ENCODE measurements at places on chromosomes 11 and 22.

DNA sequence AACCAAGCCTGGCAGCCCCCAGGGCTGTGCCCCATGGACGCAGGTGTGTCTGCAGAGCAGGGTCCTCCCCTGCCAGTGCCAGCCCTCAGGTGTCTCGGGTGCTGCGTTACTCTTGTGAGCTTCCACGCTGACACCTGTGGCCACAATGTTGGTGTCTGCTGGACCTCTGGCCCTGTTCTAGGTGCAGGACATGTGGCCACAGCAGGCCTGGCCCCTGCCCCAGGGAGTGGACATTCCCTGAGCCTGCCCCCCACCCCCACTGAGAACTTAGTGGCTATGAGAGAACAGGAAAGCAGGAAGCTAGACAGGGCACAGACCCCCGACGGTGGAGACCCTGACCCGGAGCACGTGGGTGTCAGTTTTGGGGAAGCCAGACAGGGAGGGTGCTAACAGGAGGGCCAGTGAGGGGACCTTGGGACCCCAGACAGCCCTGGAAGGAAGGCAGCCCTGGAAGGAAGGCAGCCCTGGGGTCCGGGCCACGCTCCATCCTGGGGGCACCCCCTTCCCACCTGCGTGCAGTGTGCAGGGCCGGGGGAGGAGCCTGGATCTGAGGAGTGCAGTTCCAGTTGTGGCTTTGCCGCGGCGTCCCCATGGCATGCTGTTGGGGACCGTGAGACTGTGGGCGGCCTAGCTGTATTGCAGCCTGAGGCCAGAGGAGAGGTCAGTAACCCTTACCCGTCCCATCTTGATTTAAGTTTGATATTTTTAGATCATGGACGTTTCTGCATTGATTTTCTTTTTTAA, 43.9 kb upstream of the PPARA start:
- DNase-seq = no peak

DNA sequence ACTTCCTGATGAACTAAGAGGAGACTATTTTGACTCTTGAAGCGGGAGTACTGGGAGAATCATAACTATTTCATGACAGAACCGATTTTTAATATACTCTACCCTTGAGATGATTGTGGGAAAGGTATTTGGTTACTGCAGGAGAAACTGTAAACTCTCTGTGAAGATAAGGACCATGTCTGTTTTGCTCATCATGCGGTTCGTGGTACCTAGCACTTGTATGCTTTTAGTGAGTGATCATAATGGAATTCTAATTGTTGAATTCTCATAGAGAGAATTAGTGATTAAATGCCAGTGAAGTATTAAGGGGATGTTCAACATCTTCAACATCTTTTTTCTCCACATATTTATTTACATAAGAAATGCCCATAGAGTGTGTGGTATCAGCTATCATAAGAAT, 11.4 kb downstream of the AASDHPPT start:
- DNase-seq = no peak

DNA sequence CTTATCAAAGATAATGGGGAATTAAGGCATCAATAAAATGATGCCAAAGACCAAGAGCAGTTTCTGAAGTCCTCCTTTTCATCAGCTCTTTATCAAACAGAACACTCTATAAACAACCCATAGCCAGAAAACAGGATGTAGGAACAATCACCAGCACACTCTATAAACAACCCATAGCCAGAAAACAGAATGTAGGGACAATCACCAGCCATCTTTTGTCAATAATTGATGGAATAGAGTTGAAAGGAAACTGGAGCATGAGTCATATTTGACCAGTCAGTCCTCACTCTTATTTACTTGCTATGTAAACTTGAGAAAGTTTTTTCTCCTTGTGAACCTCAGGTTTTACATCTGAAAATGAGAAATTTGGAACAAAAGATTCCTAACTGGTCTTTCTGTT, 10.0 kb downstream of the MS4A2 start:
- no peak for DNase-seq

GRCh38 chr11:10307400-10308200, 2.7 kb downstream of the ADM start:
- DNase-seq = peak; percentile 62

GRCh38 chr11:67562963-67563704, 20.5 kb upstream of the GSTP1 start:
- no peak for DNase-seq

DNA sequence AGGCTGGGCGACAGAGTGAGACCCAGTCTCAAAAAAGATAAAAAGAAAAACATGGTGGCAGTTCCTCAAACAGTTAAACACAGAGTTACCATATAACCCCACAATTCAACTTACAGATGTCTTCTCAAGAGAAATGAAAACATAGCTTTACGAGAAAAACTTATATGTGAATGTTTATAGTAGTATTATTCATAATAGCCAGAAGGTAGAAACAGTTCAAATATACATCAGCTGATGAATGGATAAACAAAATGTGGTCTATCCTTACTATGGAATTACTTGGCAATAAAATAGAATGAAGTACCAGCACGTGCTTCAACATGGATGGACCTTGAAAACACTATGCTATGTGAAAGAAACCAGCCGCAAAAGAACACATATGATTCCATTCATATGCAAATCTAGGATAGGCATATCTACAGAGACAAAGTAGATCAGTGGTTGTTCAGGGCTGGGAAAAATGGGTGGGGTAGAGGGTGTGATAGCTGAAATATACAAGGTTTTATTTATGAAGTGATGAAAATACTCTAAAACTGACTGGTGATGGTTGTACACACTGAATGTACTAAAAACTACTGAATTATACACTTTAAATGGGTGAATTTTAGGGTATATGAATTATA, 12.4 kb downstream of the NF2 start:
- no peak for DNase-seq

GRCh38 chr11:119671051-119671450, 57.9 kb downstream of the NECTIN1 start:
- DNase-seq = peak; percentile 60

DNA sequence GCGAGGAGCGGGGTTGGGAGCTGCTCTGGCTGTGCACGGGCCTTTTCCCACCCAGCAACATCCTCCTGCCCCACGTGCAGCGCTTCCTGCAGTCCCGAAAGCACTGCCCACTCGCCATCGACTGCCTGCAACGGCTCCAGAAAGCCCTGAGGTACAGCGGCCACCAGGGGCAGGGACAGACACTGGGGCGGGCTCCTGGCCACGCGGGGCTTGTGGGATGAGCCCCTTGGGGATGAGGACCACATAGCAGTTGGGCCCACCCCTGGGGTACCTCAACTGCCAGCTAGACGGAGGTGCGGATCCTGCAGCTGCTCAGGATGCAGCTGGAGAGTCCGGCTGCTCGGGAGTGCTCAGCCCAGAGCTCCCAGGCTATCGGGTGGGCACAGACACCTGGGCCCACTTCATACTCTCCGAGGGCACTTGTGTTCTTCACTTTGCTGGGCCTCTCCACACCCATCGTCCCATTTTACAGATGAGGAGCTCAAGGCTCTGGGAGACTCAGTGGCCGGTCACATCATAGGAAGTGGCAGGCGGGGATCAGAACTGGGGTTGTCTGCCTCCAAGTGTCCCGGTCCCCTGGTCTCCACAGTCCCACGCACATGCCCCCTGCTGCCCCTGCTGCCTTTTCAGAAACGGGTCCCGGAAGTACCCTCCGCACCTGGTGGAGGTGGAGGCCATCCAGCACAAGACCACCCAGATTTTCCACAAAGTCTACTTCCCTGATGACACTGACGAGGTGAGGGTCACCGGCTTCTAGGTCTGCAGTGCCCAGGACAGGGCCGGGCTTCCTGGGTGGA, 77.6 kb downstream of the MYO7A start:
- DNase-seq = no peak

DNA sequence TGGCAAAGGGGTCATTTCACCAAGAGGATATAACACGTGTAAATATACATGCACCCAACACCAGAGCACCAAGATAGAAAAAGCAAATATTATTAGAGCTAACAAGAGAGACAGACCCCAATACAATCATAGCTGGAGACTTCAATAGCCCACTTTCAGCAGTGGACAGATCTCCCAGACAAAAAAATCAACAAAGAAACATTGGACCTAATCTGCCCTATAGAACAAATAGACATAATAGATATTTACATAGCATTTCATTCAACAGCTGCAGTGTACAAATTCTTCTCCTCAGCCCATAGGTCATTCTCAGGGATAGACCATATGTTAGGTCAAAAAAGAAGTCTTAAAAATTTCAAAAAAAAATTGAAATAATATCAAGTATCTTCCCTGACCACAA, 312.8 kb downstream of the TTC28 start:
- no peak for DNase-seq

GRCh38 chr11:13462311-13462900, 616 bp downstream of the BTBD10 start:
- peak; percentile 43 for DNase-seq

GRCh38 chr11:76096552-76096951, 109.8 kb downstream of the WNT11 start:
- DNase-seq = no peak

DNA sequence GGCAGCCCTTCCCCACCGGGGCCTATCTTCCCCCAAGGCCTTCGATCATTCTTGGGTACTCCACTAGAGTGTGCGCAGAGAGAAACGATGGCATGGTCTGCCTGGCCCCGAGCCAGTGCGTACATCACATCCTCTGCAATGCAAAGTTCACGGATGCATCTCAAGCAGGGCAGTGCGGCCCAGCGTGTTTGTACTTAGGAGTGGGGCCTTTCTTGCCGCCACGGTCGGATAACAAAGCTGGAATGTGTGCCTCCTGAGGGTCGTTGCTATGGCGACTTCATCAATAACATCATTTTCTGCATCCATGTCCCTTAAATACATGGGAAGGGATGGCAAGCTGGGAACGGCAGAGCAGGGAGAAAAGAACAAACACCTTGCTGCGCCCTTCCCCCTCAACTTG, 73.9 kb downstream of the SCUBE1 start:
- DNase-seq = no peak

GRCh38 chr11:105918600-105918999, 103.4 kb downstream of the MSANTD4 start:
- DNase-seq = no peak

- no peak for DNase-seq
Observed at GRCh38 chr22:27726686-27727449, 74.7 kb downstream of the MN1 start.

DNA sequence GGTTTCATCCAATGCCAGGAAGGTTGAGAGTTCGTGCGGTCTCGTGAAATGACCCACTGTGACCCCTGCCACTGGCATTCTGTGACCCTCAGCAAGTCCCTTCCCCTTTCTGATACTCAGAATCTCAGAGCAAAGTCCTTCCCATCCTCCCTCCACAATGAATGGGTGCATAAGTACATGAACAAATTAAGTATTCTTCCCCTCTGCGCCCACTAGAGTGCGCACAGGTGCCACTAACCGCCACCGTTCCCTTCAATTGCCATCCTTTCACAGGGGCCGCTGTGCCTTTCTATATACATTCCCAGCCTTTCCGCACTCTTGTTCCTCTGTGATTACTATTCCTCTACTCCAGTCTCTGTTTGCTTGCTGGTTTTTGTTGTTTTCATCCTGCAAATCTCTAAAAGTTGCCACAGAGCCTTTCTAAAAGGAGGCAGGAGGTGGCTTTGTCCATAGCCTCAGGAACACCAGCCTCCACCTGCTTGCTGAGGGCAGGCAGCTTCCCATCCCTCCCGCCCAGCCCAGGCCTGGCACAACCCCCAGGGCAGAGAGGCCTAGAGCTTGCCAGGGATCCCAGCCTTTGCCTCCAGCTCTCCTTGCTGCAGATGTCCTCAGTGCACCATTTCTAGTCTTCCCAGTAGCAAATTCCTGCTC, 6.7 kb upstream of the AP1B1 start:
- DNase-seq = peak; percentile 31

- no peak for DNase-seq
Observed at GRCh38 chr11:102513869-102514268, 16.7 kb downstream of the MMP7 start.

GRCh38 chr11:123065621-123066020, 3.7 kb upstream of the HSPA8 start:
- no peak for DNase-seq

DNA sequence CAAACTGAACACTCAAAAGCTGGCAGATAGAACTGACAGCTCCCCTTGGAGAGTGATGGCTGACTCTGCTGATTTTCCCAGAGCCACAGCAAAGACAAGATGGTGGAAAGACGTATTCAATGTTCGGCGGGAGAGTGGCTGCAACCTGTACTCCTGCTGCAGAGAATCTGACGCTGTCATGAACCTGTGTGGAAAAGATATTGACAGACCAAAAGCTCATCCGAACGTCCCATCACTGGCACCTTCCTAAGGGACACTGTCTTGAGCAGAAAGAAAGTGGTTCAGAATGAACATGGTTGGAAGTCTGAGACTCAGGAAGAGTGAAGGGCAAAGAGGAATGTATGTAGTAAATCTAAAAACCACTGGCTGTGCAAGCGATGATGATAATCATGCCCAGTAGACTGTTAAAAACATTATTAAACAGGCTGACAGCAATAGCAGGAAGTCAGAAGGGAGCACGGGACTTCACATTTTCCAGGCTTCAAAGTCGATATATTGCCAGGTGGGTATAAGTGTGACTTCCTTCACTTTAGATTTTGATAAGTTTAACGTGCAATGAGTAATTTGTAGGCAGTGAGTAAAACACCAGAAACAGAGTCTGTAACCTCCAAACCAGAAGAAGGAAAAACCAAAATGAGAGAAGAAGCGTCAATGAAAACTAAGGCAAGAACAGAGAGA, 6.2 kb upstream of the IL17REL start:
- no peak for DNase-seq

DNA sequence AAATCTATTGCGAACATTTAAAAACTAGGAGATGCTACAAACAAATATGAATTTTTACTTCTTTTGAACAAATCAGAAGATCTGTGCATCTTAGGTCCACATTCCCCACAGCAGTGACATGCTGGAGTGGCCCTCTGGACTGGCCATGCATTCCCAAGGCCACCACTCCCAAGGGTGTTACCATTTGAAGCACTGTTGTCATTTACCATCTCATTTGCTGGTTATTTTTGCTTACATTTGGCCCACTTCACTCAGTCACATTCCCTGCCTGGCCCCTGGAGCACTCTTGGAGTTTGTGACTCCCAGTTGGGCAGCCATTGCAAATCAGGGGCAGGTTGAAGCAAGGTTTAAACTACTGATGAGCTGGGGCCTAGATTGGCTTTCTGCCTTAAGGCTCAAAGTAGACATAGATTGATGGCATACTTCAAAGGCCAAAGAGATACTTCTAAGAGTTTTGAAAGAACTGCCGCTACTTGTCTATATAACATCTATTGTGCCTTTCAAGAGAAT, 8.5 kb upstream of the ZNRF3 start:
- DNase-seq = no peak

DNA sequence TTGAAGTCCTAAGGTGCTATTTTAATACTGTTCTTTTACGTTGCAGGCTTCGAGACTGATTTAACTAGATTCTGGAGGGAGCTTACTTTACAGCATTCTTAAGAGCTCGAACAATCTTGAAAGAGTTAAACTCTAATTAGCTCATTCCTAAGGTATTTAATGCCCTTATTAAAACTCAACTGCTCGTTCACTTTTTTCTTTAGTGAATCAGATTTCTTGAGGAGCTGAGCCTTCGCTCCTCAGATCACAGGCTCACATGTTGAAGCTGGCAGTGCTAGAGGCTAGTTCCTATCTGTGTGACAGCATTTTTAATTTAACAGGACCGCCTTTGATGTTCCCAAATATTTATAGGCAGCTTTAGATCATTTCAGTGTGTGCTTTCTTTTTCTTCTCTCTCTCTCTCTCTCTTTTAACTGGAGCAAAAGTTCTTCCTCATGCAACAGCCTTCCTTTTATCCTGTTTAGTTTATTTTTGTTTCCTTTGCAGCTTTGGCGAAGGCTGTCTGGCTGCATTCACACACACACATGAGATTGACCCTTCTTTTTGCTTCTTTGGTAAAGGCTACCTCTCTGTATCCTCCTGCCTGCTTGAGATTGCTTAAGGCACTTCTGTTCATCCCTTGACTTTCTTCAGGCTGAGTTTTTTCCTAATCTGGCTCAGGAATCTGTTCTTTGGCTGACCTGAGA, 21.0 kb downstream of the ZNRF3 start:
- no peak for DNase-seq

GRCh38 chr11:1129611-1130160, 28.1 kb upstream of the MUC5AC start:
- DNase-seq = no peak
